ENCODE measurements at places on chromosomes 12 and 14. TPM values are rescaled to one million over a fixed set of nuclear protein-coding genes. Genes with fewer than 3 reads are reported as not detected.

Gene DIO2
- total RNA-seq: not detected

Gene SAMD15
- total RNA-seq: 0.40 TPM

Gene IAPP
- total RNA-seq: not detected

Gene DACT1
- 0.20 TPM for total RNA-seq

Gene PZP
- not detected for total RNA-seq

GRCh38 chr12:45773747-45774146 is 44.2 kb downstream of the ARID2 start:
- no peak for DNase-seq

- peak; percentile 67 for DNase-seq
Measured at GRCh38 chr12:121038861-121039668, at the start of gene OASL. Gene OASL (minus strand): TSS chr12:121039246. CDS start chr12:121038971, 275 bp downstream.

GRCh38 chr14:49306152-49306751 is 279.9 kb downstream of the RPS29 start:
- DNase-seq: no peak

DNA sequence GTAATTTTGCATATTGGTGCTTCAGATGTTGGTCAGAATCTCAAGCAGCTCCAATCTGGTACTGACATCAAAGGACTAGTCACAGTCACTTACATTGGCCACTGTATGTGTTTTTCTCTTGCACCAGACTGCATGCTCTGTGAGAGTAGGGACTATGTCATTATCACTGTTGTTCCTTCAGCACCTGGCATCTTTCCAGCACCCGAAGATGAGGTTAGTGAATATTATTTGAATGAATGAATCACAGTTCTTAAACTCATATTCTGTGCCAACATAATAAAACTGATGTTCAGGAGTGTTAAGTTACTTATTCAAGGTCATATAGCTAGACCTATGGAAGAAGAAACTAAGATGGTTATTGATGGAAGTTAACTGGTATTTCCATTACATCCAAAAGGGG is 204.5 kb upstream of the TBX3 start:
- no peak for DNase-seq

DNA sequence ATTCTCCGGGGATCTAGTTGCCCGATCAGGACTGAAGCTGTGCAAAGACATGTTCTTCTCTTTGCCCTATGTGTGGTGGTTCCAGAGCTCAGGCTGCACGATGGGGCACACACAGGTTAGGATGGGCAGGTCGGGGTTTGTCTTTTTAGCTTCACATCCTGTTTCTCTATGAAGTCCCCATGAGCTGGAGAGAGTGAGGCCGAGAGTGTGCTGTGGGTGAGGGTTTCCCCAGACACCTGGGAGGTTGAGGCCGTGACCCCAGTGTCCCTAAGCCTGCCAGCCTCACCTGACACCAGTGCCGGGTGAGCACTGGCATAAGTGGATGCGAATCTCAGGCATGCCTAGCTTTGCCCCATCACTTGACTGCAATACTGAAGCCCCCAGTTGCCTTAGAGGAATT is 32.9 kb upstream of the IGF1 start:
- no peak for DNase-seq

- peak; percentile 94 for DNase-seq
Measured at GRCh38 chr12:121776190-121777098, 17.0 kb downstream of the RHOF start.

DNA sequence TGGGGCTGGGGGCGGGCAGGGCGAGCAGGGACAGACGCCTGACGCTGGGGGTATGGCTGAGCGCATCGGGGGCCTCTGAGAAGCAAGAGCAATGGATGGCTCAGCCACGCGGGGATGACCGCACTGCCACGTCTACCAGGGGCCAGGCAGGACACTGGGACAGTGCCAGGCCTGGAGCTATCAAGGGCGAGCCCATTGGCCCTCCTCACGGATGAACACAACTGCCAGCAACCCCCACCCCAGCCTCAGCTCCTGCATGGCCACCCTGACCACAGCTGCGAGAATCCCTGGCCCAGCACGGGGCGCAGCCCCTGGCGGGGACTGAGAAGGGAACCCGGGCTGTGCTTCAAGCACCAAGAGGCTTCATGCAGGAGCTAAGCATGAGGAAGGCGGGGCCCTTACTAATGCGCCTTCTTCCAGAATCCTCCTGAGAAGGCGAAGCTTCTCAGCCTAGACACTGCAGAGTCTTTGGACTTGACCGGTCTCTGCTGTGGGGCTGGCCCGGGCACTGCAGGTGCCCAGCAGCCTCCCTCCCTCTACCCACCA is 9.5 kb downstream of the ARL6IP4 start:
- DNase-seq: no peak

- peak; percentile 67 for DNase-seq
Measured at GRCh38 chr14:105529569-105530284, 3.3 kb downstream of the TMEM121 start.

DNA sequence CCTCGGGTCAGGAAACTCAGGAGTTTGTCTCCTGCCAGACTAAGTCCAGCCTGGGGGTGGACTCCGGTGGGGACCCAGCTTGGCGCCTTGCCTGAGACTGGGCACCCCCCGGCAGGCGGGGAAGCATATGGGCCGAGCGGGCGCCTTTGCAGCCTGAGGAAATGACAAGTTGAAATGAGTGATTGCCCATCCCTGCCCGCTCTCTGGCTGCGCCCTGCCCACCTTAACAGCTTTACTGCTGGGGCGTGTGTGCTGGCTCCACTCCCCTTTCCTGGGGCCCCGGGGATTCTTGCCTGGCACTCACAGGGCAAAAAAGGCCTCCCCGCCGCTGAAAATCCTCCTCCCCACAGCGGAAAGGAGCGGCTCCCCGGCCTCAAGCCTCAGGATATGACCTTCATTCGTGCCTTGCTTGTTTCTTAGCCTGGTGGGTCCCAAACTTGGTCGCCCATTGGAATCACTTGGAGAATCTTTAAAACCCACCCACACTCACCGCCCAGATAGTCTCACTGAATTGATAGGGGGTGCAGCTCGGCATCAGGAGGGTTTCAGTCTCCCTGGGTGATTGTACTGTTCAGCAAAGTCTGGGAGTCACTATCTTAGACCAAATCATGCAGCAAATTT is 1.5 kb downstream of the RFLNA start:
- no peak for DNase-seq

DNA sequence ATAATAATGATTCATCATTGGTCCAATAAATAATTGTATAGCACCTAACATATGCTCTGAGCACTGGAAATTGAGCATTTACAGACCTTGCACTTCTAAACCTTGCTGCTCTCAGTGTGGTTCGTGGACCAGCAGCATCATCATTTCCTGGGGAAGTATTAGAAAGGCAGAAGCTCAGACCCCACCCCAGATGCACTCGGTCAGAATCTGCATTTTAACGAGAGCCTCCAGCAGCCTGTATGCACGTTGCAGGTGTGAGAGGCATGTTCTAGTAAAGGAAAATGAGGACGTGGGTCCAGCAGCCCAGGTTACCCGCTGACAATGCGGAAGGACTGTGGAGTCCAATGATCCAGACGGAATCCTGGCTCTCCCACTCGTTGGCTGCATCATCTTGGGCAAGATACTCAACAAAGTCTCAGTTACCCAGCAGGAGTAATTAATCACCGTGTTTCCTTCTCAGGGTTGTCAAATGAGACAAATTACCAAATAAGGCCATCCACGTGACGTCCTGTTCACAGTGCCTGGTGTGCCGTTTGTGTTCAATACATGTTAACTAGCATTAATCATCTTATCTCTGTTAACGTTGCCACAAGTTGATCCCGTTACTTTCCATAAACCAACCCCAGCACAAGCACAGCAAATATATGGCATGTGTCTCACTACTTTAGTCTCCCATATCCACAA is 49.2 kb upstream of the CCND2 start:
- no peak for DNase-seq

DNA sequence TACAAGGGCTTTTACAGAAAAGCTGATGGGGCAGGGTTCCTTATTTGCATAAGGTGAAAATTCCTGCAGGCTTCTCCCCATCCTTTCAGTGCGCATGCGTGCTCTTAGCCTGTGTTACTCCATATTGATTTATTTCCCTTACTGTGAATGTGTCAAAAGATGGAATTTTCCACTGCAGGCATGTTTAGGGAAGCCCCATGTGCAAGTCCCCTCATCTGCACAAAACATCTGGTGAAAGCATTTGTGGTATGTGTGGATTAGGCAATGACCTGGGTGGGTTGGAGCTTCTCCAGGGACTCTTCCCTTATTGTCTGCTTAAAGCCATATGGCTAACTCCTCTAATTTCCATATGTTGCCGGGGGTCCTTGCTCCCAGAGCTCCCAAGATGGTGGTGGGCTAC is 912.7 kb upstream of the LRFN5 start:
- no peak for DNase-seq

DNA sequence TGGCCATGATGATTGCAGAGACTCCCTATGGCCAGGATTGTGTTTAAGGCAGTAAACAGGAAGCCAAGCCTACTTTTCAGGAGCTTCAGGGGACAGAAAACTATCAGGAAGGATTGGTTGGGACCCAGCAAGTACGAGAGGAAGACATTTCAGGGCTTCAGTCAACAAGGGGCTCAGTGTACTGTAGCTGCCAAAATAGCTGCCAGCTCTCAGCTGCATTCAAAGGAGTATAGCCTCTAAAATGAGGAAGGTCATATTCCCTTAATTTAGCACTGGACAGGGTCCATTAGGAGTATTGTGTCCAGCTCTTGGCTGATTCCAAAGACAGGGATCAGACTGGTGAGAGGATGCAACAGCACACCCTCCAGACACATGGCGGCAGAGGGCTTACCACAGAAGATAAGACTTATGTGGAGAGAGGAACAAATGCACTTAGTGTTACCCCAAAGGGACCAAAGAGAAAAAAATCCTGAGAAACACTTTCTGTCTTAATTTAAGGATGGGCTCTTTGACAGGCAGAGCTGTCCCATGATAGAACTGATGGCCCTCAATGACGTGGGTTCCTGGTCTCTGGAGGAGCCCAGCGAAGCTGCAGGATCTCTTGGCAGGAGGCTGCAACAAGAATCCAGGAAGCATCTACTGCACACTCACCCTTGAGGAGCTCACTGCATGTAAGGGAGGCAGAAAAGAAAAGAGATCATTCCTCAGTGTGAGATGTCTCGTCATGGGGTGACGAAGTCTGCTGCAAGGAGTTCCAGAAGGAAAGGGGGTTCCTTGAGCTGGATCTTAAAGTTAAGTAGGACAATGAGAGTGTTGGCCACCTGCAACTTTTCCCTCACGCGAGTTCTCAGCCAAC is 14.8 kb downstream of the BDKRB1 start:
- DNase-seq: no peak

GRCh38 chr14:86897704-86898513 is 1095.1 kb downstream of the GALC start:
- no peak for DNase-seq

- peak; percentile 5 for DNase-seq
Measured at GRCh38 chr14:70188659-70189455, at the start of gene SLC8A3. Gene SLC8A3 (minus strand): TSS chr14:70188951. CDS start chr14:70168422, 20,529 bp downstream.

- no peak for DNase-seq
Measured at GRCh38 chr14:71135496-71135895, 228.2 kb downstream of the PCNX1 start.

DNA sequence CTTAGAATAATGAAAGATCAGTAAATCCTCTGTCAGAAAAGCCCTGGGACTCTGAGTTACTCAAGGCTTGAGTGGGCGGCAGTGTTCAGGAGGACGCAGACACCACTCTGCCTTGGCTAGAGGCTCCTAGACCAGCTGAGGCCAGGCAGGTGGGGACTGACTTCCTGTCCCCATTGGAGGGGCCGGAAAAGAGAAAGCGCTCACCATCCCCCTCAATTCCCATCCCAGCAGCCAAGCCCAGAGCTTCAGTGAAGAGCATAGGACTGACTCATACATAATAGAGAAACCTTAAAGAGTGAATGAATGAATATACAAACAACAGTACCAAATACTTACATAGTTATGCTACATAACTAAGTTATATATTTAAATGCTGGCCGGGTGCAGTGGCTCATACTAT is 62.0 kb downstream of the PLEKHG7 start:
- DNase-seq: no peak

- no peak for DNase-seq
Measured at GRCh38 chr14:57295239-57295638, 26.5 kb downstream of the AP5M1 start.

- no peak for DNase-seq
Measured at GRCh38 chr12:2486796-2487195, 308.0 kb upstream of the FKBP4 start.

DNA sequence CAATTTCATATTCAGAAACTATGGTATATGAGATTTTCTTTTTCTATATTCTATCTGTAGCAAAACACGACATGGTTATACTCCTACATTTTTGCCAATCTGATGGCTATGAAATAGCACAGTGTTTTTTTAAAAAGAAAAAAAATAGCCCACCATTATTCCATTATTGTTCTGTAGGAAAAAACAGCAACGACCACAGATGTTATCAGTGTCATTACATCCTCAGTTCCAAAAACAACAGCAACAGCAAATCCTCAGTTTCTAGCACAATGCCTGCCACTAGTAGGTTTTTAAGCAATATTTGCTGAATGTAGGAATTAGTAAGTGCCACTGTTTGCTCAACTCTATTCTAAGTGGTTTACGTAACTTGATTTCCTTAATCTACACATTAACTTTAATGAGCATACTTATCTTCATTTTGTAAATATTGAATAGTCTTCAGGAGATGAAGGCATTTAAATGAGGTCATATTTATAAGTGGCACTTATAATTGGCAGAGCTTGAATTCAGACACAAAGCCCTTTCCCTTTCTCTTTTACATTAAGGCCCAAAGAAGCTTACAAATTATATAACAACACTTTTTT is 8.3 kb downstream of the RNASE6 start:
- DNase-seq: no peak

GRCh38 chr14:105250986-105251385 is 2.7 kb downstream of the BTBD6 start:
- DNase-seq: no peak

DNA sequence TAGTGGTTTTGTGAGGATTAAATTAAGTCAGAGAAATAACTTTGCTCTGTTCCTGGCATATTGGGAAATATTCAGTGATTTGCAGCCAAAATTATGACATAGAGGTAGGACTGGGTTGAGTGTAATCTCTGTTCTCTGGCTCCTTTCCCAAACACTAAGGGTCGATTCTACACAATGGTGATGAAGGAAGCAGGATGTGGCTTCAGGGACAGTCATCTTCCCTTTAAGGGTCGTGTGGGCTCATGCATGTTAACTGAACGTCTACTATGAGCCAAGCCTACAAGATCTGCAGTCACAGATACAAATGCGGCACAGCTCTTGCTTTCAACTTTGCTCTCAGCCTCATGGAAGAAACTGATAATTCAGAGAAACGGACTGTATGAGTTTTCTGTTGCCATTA is 381.6 kb downstream of the VRK1 start:
- DNase-seq: no peak

DNA sequence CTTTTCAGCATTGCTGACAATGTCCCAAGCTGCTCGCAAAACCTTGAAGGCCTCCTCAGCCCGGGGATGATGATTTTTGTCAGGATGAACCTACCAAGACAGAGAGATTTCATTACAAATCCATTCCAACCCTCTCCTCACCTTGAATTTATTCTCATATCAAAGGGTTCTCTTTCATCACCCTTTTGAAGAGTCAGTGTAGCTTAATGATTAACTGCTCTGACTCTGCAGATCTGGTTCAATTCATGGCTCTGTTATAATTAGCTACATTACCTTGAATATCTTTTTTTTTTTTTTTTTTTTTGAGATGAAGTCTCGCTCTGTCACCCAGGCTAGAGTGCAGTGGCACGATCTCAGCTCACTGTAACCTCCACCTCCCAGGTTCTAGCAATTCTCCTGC is 5.6 kb downstream of the ORMDL2 start:
- no peak for DNase-seq

- DNase-seq: no peak
Measured at GRCh38 chr14:105646175-105646574, 119.8 kb downstream of the TMEM121 start.

- no peak for DNase-seq
Measured at GRCh38 chr14:38143659-38144505, 63.8 kb upstream of the SSTR1 start.

All from natural killer cell (primary cell).